ENCODE measurements at places on chromosomes 16 and 17.

DNA sequence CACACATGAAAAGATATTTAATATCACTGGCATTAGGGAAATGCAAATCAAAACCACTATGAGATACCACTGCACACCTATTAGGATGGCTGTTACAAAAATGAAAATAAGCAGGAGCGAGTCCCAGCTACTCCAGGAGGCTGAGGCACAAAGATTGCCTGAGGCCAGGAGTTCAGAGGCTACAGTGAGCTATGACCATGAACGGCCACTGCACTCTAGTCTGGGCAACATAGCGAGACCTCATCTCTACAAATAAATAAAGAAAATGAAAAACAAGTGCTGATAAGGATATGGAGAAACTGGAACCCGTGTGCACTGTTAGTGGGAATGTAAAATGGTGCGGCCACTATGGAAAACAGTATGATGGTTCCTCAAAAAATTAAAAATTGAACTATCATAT, 23.6 kb downstream of the KIFC3 start:
- no peaks in the 10 kb centered on the region for H3K4me1 ChIP-seq
- no peaks in the 10 kb centered on the region for H3K27me3 ChIP-seq
- no peaks in the 10 kb centered on the region for H3K36me3 ChIP-seq

GRCh38 chr17:59498530-59499307, 66.7 kb upstream of the DHX40 start:
- DNase-seq = no peak
- H3K4me3 ChIP-seq = no peak overlapping the region
- H3K4me1 ChIP-seq = no peaks in the 10 kb centered on the region

GRCh38 chr16:13835387-13835786, 84.6 kb upstream of the ERCC4 start:
- no peak overlapping the region for H3K4me3 ChIP-seq
- H3K27ac ChIP-seq = no peak overlapping the region
- H3K27me3 ChIP-seq = no peaks in the 10 kb centered on the region
- H3K36me3 ChIP-seq = no peaks in the 10 kb centered on the region
- H3K4me1 ChIP-seq = peaks cover 23% of the 10 kb centered on the region

DNA sequence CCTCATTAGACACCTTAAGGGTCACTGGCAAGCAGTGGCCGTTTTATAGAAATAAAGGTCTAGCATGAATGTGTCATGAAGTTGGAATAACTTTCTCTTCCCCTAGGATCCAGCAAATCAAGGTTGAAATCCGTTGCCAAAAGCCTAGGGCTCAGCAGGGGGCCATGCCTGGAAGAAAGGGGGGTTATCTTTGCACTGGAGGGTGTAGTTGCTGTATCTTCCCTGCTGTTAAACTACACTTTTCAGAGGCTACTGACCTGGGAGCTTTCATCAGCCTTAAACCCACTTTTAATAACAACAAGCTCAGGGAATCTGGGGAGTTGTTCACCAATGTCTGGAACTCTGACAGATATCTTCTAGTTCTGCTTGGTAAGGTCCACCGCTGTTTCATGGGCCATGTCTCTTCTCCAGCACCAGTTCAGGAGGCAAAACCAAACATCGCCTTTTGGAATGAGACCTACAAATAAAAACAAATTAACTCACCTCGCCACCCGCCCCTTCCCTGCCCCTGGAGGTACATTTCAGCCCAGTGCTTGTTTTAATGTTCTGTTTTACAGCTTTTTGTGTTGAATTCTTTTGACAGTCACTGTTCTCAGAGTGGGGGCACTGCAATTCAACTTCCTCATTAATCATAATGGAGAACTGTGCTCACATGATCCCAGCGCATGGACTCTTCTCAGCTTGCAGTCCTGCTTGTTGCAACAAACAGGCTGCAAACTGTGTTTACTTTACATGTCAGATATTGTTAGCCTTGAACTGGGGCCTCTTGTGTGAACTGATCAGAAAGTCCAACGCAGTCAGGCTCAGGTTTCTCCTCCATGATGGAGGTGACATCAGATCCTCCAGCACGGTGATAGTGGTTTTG, 508.7 kb downstream of the KCNJ2 start:
- H3K4me3 ChIP-seq = no peak overlapping the region
- H3K4me1 ChIP-seq = no peaks in the 10 kb centered on the region
- no peak overlapping the region for H3K27ac ChIP-seq

GRCh38 chr17:16866436-16866835, 105.5 kb downstream of the TNFRSF13B start:
- no peaks in the 10 kb centered on the region for H3K4me1 ChIP-seq
- H3K4me3 ChIP-seq = no peak overlapping the region
- H3K27me3 ChIP-seq = no peaks in the 10 kb centered on the region

- H3K36me3 ChIP-seq = no peaks in the 10 kb centered on the region
- H3K27ac ChIP-seq = no peak overlapping the region
- no peak for DNase-seq
- no peak overlapping the region for H3K4me3 ChIP-seq
Observed at GRCh38 chr17:50686494-50687199, 21.1 kb downstream of the ANKRD40 start.

- H3K27ac ChIP-seq = peak overlapping the region; percentile 94
- peak overlapping the region; percentile 56 for H3K4me3 ChIP-seq
- no peaks in the 10 kb centered on the region for H3K36me3 ChIP-seq
- DNase-seq = peak; percentile 60
- H3K27me3 ChIP-seq = no peaks in the 10 kb centered on the region
Observed at GRCh38 chr17:76480632-76481031, 13.2 kb downstream of the AANAT start.

DNA sequence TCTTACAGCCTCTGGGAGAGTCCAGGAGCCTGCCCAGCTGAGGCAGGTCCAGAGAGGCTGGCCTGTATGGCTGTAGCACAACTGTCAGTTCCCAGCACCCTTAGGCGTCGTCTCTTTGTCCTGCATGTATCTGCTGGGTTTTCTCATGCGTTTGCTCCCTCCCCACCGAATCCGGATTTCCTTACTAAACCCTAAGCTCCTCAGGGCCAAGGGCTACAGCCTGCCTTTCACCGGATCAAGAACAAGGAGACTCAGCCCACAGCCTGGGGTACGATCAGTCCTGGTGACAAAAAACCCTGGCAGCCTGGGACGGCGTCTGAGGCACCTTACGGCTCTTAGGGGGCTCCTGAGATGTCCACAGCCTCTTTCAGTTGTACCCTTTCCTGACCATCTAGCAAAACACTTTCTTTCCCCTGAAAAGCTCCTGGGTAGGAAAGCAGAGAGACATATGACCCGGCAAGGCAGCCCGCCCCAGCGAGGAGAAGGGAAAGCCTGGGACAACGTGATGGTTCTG, 12.2 kb downstream of the HIC1 start:
- no peaks in the 10 kb centered on the region for H3K36me3 ChIP-seq
- H3K4me3 ChIP-seq = no peak overlapping the region
- H3K4me1 ChIP-seq = no peaks in the 10 kb centered on the region
- DNase-seq = no peak
- no peak overlapping the region for H3K27ac ChIP-seq

All from MM.1S (cell line).